Peyer's patch (tissue), 4 donors: ENCODE measurements at places on chromosomes 13 and 19. TPM values are rescaled to one million over a fixed set of nuclear protein-coding genes. Genes with fewer than 3 reads are reported as not detected.
A peak's percentile ranks its signal among the peaks of the same experiment; 100 is the strongest.

- peaks cover 9% of the 10 kb centered on the region for H3K4me1 ChIP-seq
- no peaks in the 10 kb centered on the region for H3K36me3 ChIP-seq
- DNase-seq: peak; percentile 72
- H3K27me3 ChIP-seq: no peaks in the 10 kb centered on the region
These were observed 4.3 kb upstream of the RLN3 start for GRCh38 chr19:14023404-14024235.

Gene CYP4F12
- total RNA-seq: 670 TPM

Gene ZNF880
- 7.2 TPM for total RNA-seq

DNA sequence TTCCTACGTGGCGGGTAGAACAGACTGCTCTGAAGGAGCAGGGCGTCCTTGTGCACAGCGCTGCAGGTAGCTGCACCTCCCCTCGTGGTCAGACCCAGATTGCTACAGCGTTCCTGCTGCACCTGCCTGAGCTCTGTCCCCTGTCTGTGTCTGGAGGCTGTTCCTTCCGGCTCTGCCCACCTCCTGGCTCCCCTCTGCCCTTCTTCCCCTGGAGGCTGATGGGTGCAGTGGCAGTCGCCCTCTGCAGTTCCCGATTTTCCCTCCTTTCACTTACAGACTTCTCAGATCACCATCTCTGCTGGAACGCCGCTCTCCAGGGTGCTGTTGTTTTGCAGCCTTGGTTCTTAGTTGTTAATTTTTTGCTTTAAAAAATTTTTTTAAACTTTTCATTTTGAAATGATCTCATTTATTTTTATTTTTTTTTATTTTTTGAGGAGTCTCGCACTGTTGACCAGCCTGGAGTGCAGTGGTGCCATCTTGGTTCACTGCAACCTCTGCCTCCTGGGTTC is 53.6 kb downstream of the SMARCA4 start:
- DNase-seq: no peak
- H3K4me3 ChIP-seq: no peak overlapping the region
- H3K36me3 ChIP-seq: no peaks in the 10 kb centered on the region
- H3K27ac ChIP-seq: no peak overlapping the region
- no peaks in the 10 kb centered on the region for H3K27me3 ChIP-seq
- no peaks in the 10 kb centered on the region for H3K4me1 ChIP-seq

GRCh38 chr13:23889615-23890607 is 711 bp upstream of the MIPEP start:
- no peaks in the 10 kb centered on the region for H3K27me3 ChIP-seq
- H3K36me3 ChIP-seq: no peaks in the 10 kb centered on the region
- no peak for DNase-seq
- peak overlapping the region; percentile 79 for H3K27ac ChIP-seq
- peaks cover 7% of the 10 kb centered on the region for H3K4me1 ChIP-seq
- peak overlapping the region; percentile 95 for H3K4me3 ChIP-seq

- no peaks in the 10 kb centered on the region for H3K36me3 ChIP-seq
- H3K4me1 ChIP-seq: no peaks in the 10 kb centered on the region
- no peak overlapping the region for H3K27ac ChIP-seq
- H3K27me3 ChIP-seq: no peaks in the 10 kb centered on the region
- no peak for DNase-seq
These were observed 6.6 kb upstream of the WDFY2 start for GRCh38 chr13:51577690-51578089.

Gene SIGLEC6
- total RNA-seq: 19.8 TPM

DNA sequence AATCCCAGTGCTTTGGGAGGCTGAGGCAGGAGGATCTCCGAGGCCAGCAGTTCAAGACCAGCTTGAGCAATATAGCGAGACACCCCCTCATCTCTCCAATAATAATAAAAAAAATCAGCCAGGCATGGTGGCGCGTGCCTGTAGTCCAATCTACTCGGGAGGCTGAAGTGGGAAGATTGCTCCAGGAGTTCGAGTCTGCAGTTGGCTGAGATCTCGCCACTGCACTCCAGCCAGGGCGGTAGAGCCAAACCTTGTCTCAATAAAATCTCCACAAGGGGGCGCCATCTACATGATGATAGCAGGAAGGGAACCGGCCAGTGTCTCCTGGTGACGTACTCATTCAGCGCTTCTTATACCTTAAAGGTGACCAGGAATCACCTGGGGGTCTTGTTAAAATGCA is 13.6 kb upstream of the C5AR1 start:
- H3K4me3 ChIP-seq: no peak overlapping the region
- H3K27ac ChIP-seq: no peak overlapping the region
- peak; percentile 83 for DNase-seq
- no peaks in the 10 kb centered on the region for H3K27me3 ChIP-seq
- no peaks in the 10 kb centered on the region for H3K36me3 ChIP-seq
- H3K4me1 ChIP-seq: no peaks in the 10 kb centered on the region

DNA sequence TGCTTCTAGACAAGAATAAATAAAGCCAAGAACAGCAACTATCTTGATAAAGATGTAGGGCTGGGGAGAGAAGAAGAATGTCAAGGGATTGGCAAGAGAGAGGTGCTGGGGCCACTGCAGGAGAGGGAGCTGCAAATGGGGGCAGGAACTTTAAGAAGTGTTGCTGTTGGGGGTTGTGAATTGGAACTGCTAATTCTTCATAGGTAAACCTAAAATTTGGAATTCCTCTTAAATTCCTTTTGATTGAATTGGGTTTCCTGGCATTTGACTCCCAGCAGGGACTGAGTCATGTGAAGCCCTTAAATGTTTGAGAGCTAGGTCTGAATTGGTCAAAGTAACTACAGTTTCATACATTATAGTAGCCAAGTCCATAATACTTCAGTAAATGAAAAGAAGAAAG is 305.6 kb upstream of the TMTC4 start:
- no peaks in the 10 kb centered on the region for H3K4me1 ChIP-seq
- H3K4me3 ChIP-seq: no peak overlapping the region
- H3K27ac ChIP-seq: no peak overlapping the region
- no peak for DNase-seq
- no peaks in the 10 kb centered on the region for H3K27me3 ChIP-seq
- no peaks in the 10 kb centered on the region for H3K36me3 ChIP-seq

GRCh38 chr19:4556597-4557127 is 2.8 kb downstream of the SEMA6B start:
- no peaks in the 10 kb centered on the region for H3K36me3 ChIP-seq
- no peak overlapping the region for H3K4me3 ChIP-seq
- no peak for DNase-seq
- H3K4me1 ChIP-seq: peaks cover 7% of the 10 kb centered on the region
- no peaks in the 10 kb centered on the region for H3K27me3 ChIP-seq
- no peak overlapping the region for H3K27ac ChIP-seq

DNA sequence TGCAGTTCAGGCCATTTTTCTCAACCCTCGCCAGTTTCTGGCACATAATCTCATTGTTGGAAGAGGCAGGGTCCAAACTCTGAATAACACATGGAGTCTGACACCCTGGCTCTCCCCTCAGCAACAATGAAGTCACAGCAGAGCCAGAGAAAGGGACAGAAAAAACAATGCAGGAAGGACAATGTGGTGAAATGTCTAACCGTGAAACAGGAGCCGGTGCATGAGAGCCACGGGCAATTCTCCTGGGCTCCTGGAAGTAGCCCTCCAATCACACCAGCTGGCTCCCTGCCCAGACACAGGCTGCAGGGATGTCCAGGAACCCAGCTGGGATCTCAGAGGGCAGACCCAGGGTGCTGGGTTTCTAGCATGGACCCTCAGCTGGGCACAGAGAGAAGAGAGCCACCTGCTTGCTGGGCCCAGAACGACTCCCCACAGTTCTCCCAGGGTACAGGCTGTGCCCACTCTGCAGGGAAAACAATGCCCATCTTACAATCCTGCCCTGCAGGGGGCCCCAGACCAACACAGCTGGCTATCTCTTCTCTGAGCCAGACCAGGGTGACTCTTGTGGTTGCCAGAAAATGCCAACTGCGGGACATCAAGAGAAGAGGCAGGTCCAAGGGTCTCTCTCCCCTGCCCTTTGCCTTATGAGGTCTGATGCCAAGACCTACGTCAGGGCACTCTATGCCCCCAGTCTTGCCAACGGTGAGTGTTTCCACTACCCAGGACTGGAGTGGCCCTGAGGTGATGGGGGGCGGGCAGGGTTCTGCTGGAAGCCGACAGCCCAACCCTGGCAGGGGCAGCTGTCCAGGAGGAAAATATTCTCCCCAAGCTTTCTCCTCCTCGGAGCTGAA is 64.5 kb downstream of the CEBPG start:
- no peak overlapping the region for H3K27ac ChIP-seq
- H3K4me3 ChIP-seq: no peak overlapping the region
- peaks cover 6% of the 10 kb centered on the region for H3K36me3 ChIP-seq
- no peaks in the 10 kb centered on the region for H3K27me3 ChIP-seq

DNA sequence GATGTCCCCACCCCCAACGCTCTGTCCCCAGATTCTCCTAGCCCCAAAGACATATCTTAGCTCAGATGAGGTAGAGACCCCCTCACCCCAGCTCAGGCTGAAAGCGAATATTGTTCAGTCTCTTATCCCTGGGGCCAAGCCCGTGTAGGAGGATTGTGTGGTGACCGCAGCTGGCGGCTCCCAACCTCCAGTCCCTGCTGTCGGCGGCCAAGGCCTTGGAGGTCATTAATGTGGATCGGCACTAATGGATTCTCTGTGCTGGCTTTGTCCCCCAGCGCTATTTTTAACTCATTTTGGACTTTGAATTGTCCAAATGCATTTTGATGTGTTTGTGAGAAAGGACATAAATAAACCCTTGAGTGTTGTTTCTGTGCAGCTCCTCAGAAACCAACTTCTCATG is 124.2 kb downstream of the UQCRFS1 start:
- H3K4me3 ChIP-seq: no peak overlapping the region
- no peaks in the 10 kb centered on the region for H3K4me1 ChIP-seq
- H3K27ac ChIP-seq: no peak overlapping the region
- H3K27me3 ChIP-seq: no peaks in the 10 kb centered on the region

Gene PSG3
- not detected for total RNA-seq

DNA sequence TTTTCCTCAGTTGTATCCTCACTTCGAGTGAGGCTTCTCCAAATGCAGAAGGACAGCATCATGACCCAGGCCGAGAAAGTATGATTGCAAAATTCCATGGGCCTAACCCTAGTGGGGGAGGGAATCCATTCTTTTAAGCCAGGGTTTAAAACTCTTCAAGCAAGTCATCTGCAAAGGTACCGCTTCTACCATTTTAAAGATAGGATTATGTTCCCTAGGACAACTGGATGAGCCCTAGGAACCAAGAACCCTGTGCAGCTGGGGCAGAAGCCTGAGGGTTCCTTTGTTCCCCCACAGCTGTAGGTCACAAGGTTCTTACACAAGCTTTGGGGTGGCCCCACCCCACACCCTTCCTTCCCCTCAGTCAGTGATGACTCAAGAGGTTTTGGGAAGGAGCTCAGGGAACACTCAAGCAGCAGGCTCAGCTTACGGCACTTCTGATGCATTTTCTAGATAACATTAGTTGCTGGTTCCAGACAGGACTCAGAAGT is 13.5 kb downstream of the ARL11 start:
- no peak overlapping the region for H3K4me3 ChIP-seq
- peak; percentile 56 for DNase-seq
- H3K27ac ChIP-seq: no peak overlapping the region
- H3K4me1 ChIP-seq: no peaks in the 10 kb centered on the region
- H3K36me3 ChIP-seq: no peaks in the 10 kb centered on the region
- no peaks in the 10 kb centered on the region for H3K27me3 ChIP-seq

DNA sequence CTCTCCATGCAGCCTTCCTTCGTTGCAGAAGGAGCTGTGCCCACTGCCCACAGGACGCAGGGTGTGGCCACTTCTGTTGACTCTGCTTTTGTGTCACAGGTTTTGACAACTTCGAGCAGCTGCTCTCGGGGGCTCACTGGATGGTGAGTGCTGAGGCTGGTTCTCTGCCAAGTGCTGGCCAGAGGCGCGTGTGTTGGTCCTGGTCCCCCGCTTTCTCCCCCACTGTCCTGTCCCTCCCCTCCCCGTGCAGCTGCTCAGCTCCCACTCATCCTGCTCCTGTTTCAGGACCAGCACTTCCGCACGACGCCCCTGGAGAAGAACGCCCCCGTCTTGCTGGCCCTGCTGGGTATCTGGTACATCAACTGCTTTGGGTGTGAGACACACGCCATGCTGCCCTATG is 10.6 kb upstream of the PDCD2L start:
- H3K36me3 ChIP-seq: peaks cover 97% of the 10 kb centered on the region
- no peak overlapping the region for H3K4me3 ChIP-seq
- no peak overlapping the region for H3K27ac ChIP-seq
- no peak for DNase-seq

DNA sequence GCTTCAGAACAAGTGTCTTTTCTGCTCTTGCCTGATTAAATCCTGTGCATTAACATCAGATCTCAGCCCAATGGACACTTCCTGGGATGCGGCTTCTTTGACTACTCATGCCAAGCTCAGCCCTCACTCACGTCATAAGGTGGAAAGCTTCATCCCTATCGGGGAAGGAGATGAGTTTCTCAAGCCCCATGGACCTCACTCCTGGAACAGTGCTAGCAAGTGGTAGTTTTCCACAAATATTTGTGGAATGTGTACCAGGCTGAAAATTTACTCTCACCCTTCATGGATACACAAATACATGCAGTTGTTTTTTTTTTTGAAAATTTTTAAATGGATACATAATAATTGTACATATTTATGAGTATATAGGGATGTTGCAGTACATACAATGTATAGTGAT is 34.6 kb upstream of the FARP1 start:
- H3K4me3 ChIP-seq: no peak overlapping the region
- no peaks in the 10 kb centered on the region for H3K27me3 ChIP-seq
- no peaks in the 10 kb centered on the region for H3K36me3 ChIP-seq
- DNase-seq: no peak
- H3K4me1 ChIP-seq: no peaks in the 10 kb centered on the region
- H3K27ac ChIP-seq: no peak overlapping the region

GRCh38 chr13:91369441-91369831 is 21.9 kb downstream of the MIR17HG start:
- no peak overlapping the region for H3K4me3 ChIP-seq
- DNase-seq: no peak
- no peaks in the 10 kb centered on the region for H3K27me3 ChIP-seq
- H3K4me1 ChIP-seq: no peaks in the 10 kb centered on the region
- no peaks in the 10 kb centered on the region for H3K36me3 ChIP-seq

- no peaks in the 10 kb centered on the region for H3K36me3 ChIP-seq
- H3K4me3 ChIP-seq: no peak overlapping the region
- H3K4me1 ChIP-seq: no peaks in the 10 kb centered on the region
These were observed 2.0 kb upstream of the ZNF784 start for GRCh38 chr19:55626350-55626749.

GRCh38 chr13:109783815-109784589 is 2.4 kb downstream of the IRS2 start:
- H3K4me1 ChIP-seq: no peaks in the 10 kb centered on the region
- no peaks in the 10 kb centered on the region for H3K27me3 ChIP-seq
- DNase-seq: no peak
- no peak overlapping the region for H3K27ac ChIP-seq

GRCh38 chr13:32838945-32839344 is 177.3 kb upstream of the KL start:
- no peaks in the 10 kb centered on the region for H3K4me1 ChIP-seq
- no peak for DNase-seq
- H3K27me3 ChIP-seq: no peaks in the 10 kb centered on the region
- H3K4me3 ChIP-seq: no peak overlapping the region
- no peaks in the 10 kb centered on the region for H3K36me3 ChIP-seq

Gene CGB3
- not detected for total RNA-seq
